Renal cortex interstitium (tissue), 15 donors: ENCODE measurements at places on chromosomes 5 and 9.

- no peak for DNase-seq
These were observed 93.5 kb upstream of the TNPO1 start for GRCh38 chr5:72722792-72723452.

DNA sequence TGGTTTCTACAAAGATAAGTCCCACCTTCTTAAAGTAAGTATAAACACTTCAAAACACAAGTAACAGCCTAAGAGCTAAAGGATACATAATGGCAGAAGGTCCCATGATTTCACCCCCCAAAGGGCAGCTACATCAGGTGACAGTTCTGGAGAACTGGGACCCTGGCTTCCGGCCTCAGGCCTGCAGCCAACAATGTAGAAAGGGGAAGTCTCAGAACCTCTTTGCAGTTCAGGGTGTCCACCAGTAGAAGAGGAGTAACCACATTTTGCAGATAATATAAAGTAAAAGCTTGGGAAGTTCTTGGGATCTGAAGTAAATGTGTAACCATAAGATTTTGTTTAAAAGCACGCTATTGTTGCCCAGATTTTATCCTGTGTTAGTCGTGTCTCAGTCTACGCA, 267.4 kb upstream of the VLDLR start:
- no peak for DNase-seq

GRCh38 chr5:181242031-181242451, 1.7 kb downstream of the RACK1 start:
- no peak for DNase-seq

DNA sequence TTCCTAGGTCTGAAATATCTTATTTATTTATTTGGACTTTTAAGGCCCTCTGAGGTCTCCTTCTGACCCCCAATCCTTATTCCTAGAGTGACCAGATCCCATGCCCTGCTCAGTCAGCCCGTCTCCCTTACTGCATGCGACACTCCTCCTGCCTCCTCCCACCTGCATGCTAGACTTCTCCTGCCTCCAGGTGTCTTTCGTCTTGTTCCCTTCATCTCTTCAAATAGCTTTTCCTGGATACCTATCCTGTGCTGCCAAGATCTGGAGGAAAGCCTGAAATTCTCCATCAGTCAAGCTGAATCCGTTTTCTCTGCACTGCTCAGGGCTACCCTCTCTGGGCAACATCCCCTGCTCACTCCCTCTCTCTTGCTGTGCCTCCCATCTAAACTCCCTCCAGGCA, 81.0 kb downstream of the PRDM6 start:
- no peak for DNase-seq

GRCh38 chr5:148989567-148989966, 73.3 kb downstream of the SH3TC2 start:
- DNase-seq, result no peak

- no peak for DNase-seq
These were observed 686.4 kb downstream of the TLE1 start for GRCh38 chr9:81002906-81003305.

DNA sequence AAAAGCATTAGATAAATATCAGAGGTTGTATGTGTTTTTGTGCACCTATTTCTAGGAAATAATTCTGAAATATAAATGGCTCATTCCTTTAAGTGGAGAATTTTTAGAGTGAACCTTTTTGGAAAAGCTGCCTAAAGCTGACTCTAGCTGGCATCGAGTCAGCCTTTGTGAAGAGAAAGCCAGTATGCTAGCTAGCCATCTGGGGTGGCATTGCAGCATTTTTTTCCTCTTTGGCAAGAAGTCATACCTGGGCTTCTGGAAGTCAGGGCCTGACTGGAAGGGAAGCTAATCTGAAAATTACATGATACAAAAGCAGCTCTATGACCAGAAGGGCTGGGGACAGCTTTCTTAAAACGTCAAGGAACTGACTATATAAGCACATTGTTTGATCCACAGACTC, 19.7 kb downstream of the ANP32B start:
- no peak for DNase-seq

DNA sequence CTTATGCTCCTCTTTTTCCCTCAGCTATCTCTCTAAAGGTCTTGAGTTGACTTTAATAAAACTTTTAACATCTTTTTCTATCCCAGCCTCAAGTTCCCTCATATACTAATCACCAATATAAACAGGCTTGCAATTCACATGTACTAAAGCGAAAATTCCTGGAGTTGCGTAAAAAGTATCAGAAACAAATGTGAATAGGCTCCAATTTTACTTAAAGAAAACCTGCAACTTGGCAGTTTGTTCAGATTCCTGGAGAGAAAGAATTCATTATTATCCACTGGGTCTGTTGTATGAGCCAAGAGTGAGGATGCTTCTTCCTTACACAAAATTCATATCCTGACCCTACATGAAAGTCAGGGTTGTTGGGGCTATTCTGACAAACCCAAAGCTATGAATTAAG, 384.2 kb downstream of the DTWD2 start:
- DNase-seq, result no peak

- DNase-seq, result no peak
These were observed at the start of gene SYK for GRCh38 chr9:90801241-90801972. SYK (plus strand) TSS chr9:90801819; CDS start chr9:90843899, 42,080 bp downstream.

DNA sequence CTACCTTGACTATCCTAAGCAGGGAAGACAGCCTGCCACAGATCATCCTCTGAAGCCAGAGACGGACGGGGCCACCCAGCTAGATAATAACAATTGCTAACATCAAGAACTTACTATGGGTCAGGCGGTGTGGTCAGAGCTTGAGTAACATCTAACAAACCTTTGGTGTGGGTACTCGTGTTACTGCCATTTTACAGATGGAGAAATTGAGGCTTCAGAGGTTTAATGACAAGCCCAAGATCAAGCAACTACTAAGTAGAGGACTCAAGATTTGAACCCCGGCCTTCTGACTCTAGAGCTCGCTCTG, 16.7 kb upstream of the ARSI start:
- DNase-seq, result no peak

DNA sequence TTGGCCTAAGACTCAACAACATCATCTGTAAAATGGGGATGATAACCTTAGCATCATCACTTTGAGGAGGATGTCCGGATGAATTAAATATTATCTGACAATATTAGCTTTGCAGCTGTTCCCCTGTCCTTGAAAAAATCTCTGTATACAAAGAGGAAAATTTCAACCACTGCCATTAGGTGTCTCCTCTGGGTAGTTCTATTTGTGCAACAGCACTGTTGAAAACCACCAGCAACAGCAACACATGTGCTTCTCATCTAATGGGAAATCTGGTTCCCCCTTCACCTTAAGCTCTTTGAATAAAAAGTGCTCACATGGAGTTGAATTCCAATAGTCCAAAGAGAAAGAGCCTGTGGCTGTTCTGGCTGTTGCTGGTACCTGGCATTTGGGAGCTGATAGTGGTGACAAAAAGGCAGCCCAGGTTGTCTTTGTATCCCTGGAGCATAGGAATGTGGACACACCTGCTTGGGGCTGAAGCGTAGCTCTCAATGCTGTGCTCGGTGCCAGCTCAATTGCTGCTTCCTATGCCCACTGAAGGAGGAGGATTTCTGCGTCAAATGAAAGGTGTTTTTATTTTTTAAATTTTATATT, 322.1 kb upstream of the MSX2 start:
- DNase-seq, result no peak

DNA sequence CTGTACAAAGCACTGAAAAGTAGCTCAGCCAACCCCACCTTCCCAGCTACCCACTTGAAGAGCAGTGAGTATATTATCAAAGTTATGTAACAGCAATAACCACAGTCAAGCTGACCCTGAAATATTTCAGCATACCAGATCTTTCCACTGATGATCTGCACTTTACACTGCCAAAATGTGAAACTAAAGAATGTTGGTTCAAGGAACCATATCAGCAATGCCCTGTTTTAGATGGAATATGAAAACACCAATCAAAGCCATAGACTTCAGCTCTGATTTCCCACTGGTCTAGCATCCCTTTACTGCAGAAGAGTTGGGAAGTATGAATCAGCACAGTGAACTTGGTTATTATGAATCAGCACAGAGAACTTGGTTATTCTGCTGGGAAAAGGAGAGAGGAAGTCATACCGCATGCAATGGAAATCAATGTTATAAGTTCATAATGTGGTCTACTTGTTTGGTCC, 20.0 kb downstream of the CEMIP2 start:
- no peak for DNase-seq

- no peak for DNase-seq
These were observed 46.1 kb downstream of the CAVIN4 start for GRCh38 chr9:100623969-100624368.

GRCh38 chr5:159095151-159095721, 4.5 kb downstream of the EBF1 start:
- DNase-seq, result no peak

DNA sequence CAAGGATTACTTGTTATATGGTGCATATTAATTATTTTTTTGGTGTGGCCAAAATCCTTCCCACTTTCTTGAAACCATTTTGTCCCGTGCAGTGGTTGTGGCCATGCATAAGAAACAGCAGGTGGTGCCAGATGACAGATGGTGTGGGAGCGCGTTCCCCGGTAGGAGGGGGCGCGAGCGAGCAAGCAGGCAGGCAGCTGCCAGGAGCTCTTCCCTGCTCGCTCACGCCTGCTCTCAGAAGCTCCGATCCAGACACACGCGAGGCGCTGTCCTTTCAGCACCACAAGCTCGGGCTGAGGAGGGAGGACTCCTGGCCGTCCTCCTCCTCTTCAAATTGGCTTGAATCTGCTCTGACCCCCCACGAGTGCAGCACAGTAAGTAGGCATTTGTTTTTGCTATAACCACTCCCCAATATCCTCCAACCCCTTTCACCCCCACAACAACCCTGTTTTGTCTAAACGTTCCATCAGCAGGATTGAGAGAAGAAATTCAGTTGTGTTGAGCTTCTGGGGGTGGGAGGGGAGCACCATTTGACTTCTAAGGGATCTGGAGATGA, at the start of gene NSG2:
TSS of gene NSG2 (plus strand) at position 237 of the 556 bp plus-strand sequence. CDS start 1,050 bp downstream, outside the sequence.
- peak; percentile 88 for DNase-seq

DNA sequence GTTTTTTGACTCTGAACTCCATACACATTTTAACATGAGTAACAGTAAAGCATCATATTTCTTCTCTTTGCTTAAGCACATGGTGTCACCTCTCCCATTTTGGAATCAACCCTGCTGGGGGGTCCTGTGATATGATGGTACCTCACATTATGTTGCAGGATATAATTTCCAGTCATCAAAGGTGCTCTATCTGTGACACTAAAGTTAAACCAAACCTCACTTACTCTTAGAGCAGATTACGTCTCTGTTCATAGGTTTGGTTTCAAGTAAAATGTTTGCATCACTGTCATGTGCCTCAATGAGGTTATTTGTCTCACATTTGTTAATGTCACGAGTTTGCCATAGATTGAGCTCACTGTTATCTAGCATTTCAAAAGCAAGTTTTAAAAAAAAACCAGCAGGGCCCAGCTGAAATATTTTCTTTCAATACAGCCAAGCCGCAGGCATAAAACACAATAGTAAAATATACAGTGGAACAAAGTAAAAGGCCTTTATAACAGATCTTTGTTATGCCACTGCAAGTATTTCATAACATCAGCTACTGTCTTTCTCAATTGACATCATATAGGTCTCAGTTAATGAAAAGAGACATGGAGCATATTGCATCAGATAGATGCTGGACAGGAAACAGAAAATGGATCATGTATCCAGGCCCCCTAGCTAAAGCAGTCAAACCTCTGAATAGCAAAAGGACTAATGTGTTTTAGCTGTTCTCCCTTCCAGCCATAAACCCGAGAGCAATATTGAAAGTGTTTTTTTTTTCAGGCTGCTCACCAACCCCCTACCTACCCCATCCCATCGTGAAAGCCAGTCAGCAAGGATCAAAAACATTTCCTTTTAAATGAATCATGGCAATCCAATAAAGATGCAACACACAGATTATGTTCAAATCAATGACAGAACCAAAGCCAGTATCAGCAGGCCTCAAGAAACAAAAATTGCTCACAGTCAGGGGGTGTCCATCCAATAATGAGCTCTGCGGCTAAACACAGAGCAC, 182.1 kb upstream of the ITGA1 start:
- DNase-seq, result no peak

DNA sequence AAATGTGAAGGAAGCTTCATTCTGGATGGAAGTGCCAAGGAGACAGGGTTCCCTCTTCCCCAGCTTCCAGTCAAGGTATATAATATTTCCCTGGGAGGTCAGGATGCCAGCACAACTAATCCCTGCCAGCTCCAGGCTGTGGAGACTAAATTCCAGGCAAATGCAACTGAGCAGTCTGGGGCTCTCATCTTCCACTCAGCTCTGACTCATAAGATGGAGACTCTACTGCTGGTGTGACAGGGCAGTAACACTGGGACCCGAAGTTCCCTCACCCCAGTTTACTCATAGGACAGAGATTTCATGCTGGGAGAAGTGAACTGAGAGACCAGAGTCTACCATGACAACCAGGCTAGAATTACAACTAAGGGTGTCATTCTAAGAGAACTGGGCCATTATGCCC, 235.4 kb downstream of the FSTL4 start:
- DNase-seq, result no peak

- DNase-seq, result no peak
These were observed 22.0 kb upstream of the PIK3R1 start for GRCh38 chr5:68193481-68194036.

- no peak for DNase-seq
These were observed 392.3 kb upstream of the MEF2C start for GRCh38 chr5:89275066-89275855.

GRCh38 chr5:135115591-135115990, 81.6 kb upstream of the PITX1 start:
- DNase-seq, result no peak

- DNase-seq, result no peak
These were observed 13.9 kb downstream of the KCNMB1 start for GRCh38 chr5:170375283-170375682.

GRCh38 chr5:40494631-40495236, 185.0 kb upstream of the PTGER4 start:
- no peak for DNase-seq

DNA sequence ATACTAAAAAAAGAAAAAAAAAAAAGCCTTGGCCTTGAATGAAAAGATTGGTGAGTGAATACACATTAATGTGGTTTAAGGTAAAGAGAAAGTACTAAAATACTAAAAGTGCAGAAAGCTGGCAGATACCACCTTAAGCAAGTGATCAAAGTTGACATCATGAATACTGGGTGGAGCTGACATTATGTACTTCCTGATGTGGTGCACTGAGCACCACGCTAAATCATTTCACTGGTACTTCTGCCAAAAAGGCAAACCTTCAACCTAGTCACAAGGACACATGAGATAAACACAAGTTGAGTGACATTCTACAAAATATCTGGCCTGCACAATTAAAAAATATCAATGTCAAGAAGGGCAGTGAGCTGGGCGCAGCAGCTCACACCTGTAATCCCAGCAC, 33.8 kb upstream of the PANK3 start:
- no peak for DNase-seq

DNA sequence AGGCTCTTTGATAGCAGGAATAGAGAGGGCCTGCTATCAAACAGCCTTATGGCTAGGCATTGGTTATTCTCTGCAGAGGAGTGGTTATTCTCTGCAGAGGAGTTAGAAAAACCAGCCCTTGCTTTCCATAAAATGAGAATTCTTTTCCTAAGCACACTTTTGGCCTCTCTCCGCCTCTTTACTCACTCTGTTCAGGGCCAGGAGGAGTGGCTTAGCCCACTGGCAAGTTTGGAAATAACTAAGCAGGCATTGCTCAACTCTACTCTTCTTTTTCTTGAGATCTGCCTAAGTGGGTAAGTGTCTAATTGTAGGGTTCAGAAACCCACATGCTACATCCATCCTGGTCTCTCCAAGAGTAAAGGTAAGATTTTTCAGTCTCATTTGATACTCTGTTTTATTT, 341.7 kb downstream of the KIAA0825 start:
- no peak for DNase-seq

GRCh38 chr5:58184910-58185309, 275.0 kb downstream of the PLK2 start:
- no peak for DNase-seq
